ENCODE measurements at places on chromosomes 13 and 19. TPM values are rescaled to one million over a fixed set of nuclear protein-coding genes. Genes with fewer than 3 reads are reported as not detected.
A peak's percentile ranks its signal among the peaks of the same experiment; 100 is the strongest.

DNA sequence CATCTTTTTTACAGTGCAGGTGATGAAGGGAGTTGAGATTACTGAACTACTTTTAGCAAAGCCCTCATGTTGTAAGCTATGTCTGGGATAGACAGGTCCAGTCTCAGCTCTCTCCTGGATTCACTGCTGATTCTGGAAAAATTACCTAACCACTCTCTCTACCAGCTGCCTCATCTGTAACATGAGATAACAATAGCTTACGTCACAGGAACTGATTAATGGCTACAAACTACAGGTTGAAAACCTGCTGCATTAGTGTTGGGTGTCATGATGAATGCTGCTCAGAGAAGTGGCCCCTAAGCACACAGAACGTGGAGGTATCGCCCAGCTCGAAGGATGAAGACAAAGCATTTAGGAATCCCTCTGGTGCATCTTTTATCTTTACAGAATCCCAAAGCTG, 277.8 kb downstream of the ABCC4 start:
- no peak for DNase-seq

GRCh38 chr13:99956473-99957349, 14.9 kb downstream of the ZIC5 start:
- DNase-seq, result no peak

- DNase-seq, result peak; percentile 35
Observed at GRCh38 chr13:75263741-75264407, 218.1 kb downstream of the TBC1D4 start.

DNA sequence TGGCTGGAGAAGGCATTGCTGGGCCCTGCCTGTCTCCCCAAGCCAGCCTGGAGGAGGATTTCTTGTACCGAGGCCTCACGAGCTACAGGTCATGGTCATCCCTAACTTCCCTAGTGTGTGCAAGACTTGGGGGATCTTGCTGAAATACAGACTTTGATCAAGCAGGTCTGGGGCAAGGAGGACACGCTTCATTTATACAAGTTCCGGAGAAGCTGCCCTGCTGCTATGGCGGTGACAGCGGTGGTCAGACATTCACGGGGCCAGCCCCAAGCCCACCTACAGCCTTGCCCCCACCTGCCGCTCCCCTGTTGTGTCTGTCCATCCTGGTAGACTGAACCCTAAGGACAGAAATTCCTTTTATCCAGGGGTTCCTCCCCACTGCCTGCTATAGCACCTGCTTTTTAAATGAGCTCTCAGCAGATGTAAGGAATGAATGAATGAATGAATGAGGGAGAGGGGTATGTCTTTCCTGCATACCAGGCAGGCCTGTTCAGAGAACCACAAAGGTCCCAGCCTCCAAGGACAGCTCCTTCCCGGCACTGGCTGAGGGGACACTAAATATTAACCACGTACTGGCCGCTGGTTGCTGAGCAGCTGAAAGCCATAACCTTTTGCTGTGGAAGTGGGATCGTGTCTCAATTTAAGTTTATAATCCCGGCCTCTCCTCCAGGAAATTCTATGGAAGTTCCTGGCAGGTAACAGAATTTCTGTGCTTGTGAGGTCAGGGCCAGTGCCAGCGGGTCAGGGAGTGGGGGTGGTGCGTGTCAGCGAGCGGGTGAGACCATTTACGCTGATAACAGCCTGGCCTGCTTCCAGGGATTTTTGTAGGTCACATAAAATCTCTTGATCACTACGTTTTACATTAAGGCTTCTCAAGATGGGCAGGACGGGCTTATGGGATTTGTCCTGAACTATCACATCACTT, 27.1 kb downstream of the TSSK6 start:
- DNase-seq, result peak; percentile 18

- DNase-seq, result no peak
Observed at GRCh38 chr19:6354098-6354674, 7.1 kb upstream of the CLPP start.

GRCh38 chr13:98041081-98041820, 87.8 kb downstream of the IPO5 start:
- DNase-seq, result no peak

UGGT2 gene
- total RNA-seq, result 54.0 TPM

- DNase-seq, result no peak
Observed at GRCh38 chr13:57823704-57824103, 192.2 kb downstream of the PCDH17 start.
